ENCODE measurements at places on chromosomes 16 and 17. TPM values are rescaled to one million over a fixed set of nuclear protein-coding genes. Genes with fewer than 3 reads are reported as not detected.

The SLC5A10 gene
- 0.18 TPM for total RNA-seq

The PGAP6 gene
- total RNA-seq: 25.3 TPM

The LCMT1 gene
- total RNA-seq: 38.1 TPM

The EPOP gene
- total RNA-seq: 14.1 TPM

The SOX15 gene
- total RNA-seq: 0.36 TPM

The RASL10B gene
- total RNA-seq: 0.10 TPM

The AGRP gene
- not detected for total RNA-seq

The SPNS2 gene
- 8.7 TPM for total RNA-seq

The KRTAP9-2 gene
- total RNA-seq: not detected

The SOX8 gene
- total RNA-seq: 1.5 TPM

The DNASE1L2 gene
- 1.3 TPM for total RNA-seq

All from A549 treated with DMSO at 1 μM for 4 hours (cell line).